ENCODE measurements at places on chromosomes 7 and 10.

DNA sequence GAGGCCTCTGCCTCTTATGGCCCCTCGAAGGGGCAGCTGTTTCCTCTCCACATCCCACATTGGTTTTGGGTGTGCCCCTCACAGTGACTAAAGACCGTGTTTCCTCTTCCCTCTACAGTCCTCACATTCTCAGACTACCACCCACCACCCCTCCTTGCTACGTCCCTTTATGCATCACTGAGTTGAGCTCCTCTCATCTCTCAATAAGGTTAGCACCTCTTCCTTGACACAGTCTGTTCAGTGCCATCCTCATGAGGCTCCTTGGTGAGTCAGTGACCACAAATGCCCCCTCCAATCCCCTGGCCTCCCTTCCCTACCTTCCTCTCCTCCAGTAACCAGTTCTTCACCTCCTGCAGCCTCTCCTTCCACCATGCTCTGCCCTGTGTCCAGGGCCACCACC lies 239.1 kb upstream of the MYO3A start:
- no peak for DNase-seq

DNA sequence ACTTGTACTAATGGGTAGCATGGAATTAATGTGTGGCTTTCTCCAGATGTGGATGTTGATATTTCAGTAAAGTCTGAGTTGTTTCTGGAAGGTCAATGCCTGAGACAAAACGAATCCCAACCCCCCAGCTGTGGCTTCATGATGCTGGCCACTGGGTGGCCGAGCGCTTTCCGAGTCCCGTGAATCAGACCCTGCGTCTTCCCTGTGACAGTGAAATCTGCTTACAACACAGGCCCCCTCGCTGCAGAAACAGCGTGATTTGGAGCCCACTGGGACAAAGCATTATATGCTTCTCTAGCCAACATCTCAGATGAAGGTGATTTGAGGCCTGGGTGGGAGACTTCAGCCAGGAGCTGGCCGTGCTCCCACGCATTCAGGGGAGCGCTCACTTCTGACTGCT lies 124.7 kb downstream of the WDR37 start:
- no peak for DNase-seq

- DNase-seq = no peak
Measured at GRCh38 chr10:98295401-98295811, 27.4 kb upstream of the LOXL4 start.

GRCh38 chr7:4862156-4862555 lies 326 bp upstream of the PAPOLB start:
- DNase-seq = no peak

DNA sequence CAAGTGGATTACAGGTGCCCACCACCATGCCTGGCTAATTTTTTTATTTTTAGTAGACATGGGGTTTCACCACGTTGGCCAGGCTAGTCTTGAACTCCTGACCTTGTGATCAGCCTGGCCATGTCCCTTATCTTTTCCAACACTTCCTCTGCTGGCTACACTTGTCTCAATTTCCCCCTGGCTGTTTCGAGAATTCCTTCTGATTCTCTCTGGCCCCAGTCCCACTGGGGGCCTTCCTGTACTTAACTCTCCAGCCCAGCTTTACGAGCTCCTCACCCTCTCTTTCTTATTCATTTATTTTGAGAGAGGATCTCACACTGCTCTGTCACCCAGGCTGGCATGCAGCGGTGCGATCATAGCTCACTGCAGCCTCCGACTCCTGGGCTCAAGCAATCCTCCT lies 8.5 kb downstream of the EPHB4 start:
- no peak for DNase-seq

DNA sequence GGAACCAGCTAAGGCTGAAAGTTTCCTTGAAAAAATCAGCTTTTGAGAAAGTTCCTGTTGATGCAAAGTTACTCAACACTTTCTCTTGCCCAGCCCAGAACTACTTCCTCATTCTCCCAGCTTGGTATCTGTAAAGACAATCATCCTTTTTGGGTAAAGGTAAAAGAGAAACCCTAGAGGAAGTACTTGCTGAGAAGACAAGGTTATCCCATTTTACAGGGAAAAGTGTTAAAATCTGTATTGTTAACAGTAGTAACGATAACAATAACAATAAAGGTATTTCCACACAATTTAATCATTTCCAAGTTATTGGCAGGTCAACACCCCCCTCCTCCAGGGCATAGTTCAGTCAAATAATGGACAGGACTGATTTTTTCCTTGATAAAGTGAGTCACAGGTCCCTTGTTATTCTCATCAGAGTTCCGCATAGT lies 2.4 kb downstream of the ALOX5 start:
- no peak for DNase-seq

DNA sequence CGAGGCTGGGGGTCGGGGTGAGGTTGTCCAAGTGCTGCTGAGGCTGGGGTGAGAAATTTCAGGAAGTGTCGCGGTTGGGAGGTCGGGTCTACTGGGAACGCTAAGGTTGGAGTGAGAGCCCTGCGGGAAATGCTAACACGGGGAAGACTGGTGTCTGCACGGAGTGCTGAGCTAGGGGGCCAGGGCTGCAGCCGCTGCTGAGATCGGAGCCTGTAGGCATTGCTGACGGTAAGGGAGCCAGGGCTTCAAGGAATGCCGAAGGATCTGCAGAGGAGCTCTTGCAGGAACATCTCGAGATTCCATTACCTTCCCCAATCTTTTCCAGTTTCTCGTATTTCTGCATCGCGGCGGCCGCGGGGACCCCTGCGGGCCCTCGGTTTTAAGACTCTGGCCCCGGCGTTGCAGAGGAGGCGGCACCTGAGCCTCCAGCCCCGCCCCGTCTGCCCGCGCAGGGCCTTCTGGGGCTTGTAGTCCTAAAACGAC lies at the start of gene CDK5:
CDK5 (minus strand) TSS at position 392 of the 483 bp plus-strand sequence; CDS start at position 343, 49 bp downstream.
- no peak for DNase-seq

DNA sequence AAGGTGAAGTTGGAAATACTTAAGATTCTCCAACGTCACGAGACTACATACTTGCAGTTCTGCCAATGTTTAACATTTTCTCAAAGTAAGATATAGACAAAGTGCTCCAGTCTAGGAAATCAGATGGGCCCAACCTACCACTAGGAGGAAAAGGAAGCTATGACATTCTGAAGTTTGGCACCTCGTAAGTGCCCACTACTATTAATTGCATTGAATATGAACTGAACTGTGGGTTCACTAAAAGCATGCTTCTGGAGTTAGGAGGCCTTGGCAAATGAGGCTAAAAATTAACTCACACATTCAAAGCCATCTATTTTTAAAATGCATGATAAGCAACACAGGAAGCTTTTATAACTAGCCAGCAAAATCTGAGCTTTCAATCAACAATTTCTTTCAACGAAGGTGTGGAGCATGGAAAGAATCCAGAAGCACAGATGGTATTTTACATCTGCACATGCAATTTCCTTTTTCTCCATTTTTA lies 149.7 kb downstream of the LRRTM3 start:
- DNase-seq = no peak

DNA sequence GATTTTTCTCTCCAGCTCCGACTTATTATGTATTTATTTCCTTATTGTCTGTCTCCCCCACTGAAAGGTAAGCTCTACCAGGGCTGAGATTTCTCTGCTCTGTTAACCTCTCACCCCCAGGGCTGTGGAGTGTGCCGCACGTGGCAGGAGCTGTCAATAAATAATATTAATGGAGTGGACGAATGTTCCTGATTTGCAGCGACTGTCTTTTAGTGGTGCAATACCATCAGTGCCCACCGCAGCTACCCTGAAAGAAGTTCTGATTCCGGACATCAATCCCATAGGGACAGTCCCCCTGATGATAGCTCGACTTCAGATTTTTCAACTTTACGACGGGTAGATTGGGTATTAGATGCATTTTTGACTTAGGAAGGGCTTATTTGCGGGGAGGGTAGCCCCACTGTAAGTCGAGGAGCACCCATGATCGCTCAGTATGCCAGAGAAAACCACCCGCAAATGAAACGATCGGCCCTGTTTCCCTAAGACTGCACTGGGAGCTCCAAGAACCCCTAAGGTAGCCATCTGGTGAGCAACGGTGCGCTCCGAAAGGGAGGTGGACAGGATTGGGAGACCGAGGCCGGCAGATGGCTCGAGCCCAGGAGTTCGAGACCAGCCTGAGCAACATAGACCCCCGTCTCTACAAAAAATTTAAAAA lies 986 bp upstream of the PPP2R2D start:
- no peak for DNase-seq

- no peak for DNase-seq
Measured at GRCh38 chr7:135291809-135292253, 58.2 kb downstream of the STRA8 start.
